ENCODE measurements at places on chromosomes 7 and 10.

GRCh38 chr10:10508211-10508610 lies 509.5 kb upstream of the CELF2 start:
- no peak for DNase-seq

GRCh38 chr7:12092499-12093130 lies 118.5 kb upstream of the TMEM106B start:
- no peak for DNase-seq

GRCh38 chr10:33869028-33869427 lies 534.6 kb upstream of the NRP1 start:
- no peak for DNase-seq

DNA sequence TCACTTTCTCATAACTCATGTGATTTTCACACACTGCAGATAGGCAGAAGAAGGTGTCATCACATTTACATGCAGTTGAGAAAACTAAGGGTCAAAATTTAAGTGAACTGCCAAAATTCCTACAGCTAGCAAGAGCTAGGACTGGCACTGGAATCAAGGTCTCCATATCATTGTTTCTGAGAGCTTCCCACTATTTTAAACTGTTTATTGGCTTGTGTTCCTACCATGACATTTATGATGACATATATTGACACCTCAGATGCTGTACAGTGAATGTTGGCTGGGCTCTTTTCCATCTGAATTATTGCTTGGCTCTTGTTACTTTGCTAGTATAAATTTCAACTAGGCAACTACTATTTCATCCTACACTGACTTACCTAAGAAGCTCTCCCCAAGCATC lies 2.0 kb downstream of the THSD7A start:
- DNase-seq: no peak

DNA sequence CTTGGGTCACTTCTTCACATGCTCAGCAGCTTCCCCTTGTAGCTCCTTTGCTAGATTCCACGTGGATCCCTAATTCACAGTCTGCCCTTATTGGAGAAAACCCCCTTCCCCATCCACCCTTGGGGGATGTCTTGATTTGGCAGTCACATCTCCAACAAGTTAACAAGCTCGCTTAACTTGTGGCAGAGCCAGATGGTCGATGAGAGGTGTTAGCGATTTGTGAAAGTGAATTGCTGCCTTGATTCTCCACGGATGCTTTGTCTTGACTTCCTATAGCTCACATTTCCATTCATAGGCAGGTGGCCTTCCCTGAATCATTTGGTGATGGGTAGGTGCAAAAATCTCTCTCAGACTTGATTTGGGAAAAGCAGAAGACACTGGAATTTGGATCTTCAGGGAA lies 387.9 kb downstream of the TCERG1L start:
- no peak for DNase-seq

- DNase-seq: no peak
These were observed 730.6 kb upstream of the VSTM2A start for GRCh38 chr7:53811555-53812079.

DNA sequence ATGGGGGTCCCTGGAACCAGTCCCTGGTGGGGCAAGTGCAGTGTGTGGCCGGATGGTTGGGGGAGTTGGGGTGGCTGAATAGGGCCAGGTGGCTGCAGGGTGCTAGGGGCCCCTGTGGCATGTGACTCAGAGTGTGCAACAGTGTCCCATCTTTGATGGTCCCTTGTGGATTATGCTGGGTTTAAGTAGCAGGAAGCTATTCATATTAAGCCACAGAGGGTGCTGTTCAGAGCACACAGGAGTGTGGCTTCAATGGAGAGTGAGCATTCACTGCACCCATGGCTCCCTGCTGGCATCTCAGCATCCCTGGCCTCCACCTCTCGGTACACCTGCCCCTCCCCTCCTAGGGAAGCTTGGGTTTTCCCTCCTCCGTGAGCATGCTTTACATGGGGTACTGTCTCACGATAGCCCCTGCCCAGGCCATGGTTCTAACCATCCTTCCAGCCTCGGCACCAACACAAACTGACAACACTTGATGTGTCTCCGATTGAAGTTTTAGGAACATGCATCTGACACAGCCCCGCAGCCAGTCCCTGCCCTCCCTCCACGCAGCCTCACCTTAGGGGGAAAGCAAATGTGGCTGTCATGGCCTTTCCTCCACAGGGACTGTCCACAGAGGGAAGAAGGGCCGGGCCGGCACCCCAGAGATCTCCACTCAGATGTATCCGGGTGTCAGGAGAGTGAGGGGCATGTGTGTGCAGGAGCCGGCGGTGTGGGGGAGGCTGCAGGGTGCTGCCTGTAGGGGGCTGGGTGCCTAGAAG lies 30.4 kb upstream of the PPIF start:
- no peak for DNase-seq

- DNase-seq: no peak
These were observed 25.7 kb upstream of the WAPL start for GRCh38 chr10:86547296-86547695.

GRCh38 chr10:103861505-103861904 lies 6.1 kb upstream of the SH3PXD2A start:
- no peak for DNase-seq

GRCh38 chr10:102492983-102493382 lies 9.5 kb downstream of the ACTR1A start:
- no peak for DNase-seq

DNA sequence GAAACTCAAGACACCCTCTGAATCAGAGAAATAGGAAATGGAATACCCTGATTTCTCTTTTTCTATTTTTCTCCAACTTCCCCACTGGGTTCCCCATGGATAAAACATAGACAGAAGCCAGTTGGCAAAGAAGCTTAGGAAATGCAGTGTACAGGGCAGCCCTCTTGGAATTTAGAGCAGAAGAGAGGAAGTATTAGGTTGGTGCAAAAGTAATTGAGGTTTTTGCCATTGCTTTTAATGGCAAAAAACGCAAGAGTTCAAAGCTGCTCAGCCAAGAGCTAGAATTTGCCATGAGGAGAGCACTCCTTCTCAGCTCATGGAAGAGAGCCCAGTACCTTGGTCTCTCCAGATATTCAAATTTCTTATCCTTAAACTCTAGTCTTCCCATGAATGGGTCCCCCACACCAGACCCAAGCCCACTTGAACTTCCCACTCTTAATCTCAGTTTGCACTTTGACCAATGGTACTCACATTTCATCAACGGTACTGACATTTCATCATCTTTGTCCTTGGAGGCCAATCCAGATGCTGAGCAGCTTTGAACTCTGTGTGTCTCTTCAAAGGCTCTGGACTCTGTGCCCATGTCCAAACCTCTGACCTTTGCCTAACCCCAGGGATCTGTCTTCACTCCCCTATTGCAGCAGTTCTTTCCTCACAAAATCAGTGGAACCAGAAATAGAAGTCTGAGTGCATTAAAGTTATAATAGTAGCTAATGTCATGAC lies 73.2 kb upstream of the PPP1R3C start:
- DNase-seq: no peak

GRCh38 chr7:20193873-20194272 lies 23.3 kb downstream of the MACC1 start:
- DNase-seq: no peak

- no peak for DNase-seq
These were observed 147.4 kb upstream of the AGR3 start for GRCh38 chr7:17029150-17029549.

DNA sequence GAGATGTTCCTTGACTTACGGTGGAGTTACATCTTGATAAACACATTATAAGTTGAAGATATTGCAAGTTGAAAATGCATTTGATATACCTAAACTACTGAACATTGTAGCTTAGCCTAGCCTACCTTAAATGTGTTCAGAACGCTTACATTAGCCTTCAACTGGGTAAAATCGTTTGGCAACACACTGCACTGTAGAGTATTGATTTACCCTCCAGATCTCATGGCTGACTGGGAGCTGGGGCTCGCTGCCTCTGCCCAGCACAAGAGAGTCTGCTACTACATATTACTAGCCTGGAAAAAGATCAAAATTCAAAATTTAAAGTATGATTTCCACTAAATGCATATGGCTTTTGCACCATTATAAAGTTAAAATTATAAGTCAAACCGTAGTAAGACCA lies 7.5 kb upstream of the AGR3 start:
- no peak for DNase-seq

GRCh38 chr7:158864507-158864820 lies 8.1 kb downstream of the DYNC2I1 start:
- DNase-seq: no peak

GRCh38 chr7:50730446-50731400 lies 52.0 kb downstream of the GRB10 start:
- DNase-seq: no peak

GRCh38 chr10:133109711-133110110 lies 22.0 kb downstream of the ADGRA1 start:
- DNase-seq: no peak

GRCh38 chr10:93062514-93063143 lies 2.0 kb downstream of the CYP26C1 start:
- peak; percentile 24 for DNase-seq

GRCh38 chr7:158030566-158030965 lies 557.1 kb downstream of the PTPRN2 start:
- no peak for DNase-seq

DNA sequence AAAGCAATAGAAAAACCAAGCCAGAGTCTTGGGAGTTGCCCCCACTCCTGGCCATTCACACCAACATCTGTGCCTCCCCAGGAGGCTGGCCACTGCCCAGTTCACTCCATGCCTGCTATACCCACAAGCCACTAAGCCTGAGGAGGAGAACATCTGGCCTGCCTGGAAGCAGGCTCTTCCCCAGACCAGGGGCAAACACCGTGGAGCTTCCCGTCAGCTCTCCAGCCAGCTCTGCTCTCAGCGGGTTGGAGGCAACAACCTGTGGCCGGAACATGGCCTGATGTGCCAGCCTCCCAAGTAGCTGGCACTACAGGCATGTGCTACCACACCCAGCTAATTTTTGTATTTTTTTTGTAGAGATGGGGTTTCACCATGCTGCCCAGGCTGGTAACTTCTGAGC lies 9.1 kb upstream of the PTPRN2 start:
- no peak for DNase-seq

- no peak for DNase-seq
These were observed 7.3 kb downstream of the LFNG start for GRCh38 chr7:2526659-2527504.

GRCh38 chr10:49368256-49368655 lies 27.6 kb downstream of the DRGX start:
- DNase-seq: no peak

- DNase-seq: no peak
These were observed 131.9 kb upstream of the PCGF5 start for GRCh38 chr10:91088300-91089140.

DNA sequence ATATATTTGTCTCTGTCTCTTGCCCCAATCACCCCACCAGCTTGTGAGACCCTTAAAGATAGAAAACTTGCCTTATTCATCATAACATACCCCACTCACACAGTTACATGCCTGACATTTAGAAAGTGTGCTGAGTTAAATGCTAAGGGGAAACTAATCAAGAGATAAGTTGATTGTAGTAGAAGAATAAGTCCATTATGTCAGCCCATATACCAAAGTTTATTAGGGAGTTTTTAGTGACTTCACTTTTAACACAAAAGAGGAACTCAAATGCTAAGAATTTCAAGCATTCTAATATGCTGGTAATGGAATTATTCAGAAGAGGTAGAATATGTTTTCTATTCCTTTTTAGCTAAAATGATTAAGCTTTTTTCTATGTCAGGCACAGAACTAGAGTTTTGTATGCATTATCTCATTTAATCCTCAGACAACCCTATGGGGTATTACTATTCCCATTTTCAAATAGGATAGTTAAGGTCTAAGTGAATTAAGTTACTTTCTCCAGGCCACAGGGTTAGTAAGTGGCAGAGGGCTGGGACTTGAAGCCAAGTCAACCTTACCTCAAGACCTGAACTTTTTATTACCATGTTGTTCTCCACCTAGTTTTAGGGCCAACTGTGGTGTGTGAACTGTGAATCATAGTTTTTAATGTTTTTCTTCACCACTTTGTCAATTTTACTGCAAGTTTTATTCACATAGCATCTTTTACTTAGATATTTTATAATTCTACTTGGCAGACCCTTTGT lies 19.6 kb downstream of the ASAH2 start:
- DNase-seq: no peak

GRCh38 chr7:71739520-71740173 lies 607.7 kb downstream of the GALNT17 start:
- no peak for DNase-seq

DNA sequence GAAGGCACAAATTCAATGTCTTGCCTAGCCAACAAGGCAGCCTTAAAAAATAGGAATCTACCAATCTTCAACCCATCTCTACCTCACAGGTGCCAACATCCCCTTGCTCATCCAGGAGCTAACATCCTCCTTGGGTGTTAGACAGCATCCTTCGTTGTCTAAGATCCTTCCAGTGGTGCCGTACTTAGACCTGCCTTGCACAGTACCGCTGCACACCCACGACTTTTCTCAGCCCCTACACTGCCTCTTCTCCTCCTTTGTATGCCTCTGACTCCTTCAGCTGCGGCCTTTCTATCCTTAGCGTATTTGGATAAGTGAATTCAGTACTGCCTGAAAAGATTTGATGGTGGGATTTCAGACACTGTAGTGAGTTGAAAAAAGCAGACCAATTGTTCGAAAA lies 15.9 kb upstream of the PRTFDC1 start:
- no peak for DNase-seq

GRCh38 chr10:83603708-83604107 lies 535.6 kb upstream of the GHITM start:
- DNase-seq: no peak

DNA sequence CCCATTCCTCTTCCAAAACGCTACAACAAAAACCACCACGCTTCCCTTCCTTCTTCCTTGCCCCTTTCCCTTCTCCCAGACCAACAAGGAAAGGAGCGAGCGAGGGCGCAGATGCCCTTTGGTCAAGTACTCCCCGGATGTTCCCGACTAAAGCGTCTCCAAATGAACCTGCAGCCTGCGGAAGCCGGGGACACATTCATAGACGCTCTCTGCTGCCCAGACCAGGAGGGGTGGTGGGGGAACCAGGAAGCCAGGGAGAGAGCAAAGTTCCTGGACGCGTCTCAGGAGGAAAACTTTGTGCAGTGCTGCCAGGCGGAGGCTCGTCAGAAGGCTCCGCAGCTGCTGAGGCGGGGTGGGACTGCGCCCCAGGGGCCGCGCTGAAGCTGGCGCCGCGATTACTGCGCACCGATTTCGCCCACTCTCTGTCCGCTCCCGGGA lies 754 bp downstream of the SEMA3D start:
- no peak for DNase-seq

DNA sequence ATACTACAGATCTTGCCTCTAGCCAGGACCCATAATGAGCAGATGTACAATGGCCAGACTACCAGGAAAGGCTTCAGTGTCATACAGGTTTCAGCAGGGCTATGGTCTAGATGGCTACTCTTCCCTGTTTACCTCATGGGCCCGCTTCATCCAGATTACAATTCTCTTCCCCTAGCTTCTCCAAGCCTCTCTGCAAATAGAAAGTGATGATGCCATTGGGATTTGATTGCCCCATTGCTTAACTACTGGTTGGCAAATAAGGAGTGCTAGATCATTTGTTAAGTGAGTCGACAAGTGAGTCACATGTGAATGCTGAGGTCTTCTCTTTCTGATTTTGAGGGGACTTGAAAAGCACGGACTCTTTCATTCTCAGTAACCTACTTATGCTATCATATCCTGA lies 361.5 kb upstream of the LRRTM3 start:
- no peak for DNase-seq

- DNase-seq: no peak
These were observed 44.5 kb downstream of the STARD3NL start for GRCh38 chr7:38222481-38223096.

- DNase-seq: peak; percentile 5
These were observed 30.5 kb upstream of the CHST3 start for GRCh38 chr10:71933651-71934050.

- DNase-seq: no peak
These were observed 43.3 kb downstream of the HSPA12A start for GRCh38 chr10:116699049-116699448.
